Putamen (tissue), 1 donor: ENCODE measurements at places on chromosomes 6 and 20.

DNA sequence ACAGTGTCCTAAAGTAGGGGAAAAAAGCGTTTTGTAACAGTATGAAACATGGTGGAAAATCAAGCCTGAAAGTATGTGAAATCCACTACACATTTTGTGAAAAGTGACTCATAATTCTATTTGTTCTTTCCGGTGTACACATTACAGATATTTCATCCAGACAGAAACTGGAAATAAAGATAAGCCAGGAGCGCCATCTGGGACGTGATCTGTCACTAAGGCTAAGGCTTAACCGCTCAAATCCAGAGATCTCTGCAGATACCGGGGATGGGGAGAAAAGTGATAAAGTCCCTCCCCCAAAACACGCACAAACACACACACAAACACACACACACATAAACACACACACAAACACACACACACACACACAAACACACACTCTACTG is 26.6 kb upstream of the SRSF6 start:
- DNase-seq = no peak

DNA sequence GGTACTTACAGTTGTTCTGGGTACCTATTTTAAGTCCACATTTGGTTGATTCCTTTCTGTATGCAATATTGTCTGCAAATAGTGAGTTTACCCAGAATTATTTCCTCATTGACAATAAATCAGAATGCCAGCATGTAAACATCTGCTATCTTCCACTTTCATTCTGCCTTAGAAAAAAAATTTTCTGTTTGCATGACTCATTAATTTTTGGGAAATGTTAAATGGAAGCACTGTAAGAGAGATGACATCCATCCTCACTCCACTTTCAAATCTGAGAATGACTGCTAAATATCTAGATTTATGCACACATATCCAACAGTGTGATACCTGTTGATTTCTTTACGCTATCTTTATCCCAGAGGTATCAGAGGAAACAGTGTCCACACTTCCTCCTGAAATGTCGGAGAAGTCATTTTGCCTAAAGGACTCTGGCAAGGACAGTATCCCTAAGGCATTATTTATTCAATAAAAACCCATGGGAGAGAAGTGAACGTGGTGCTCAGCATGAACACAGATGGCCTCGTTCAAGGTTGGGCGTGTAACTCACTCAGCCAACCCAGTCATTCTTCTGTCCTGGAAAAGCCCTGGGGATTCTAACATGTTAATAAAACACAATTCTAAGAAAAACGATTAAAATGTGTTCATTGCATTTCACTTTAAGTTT is 780.9 kb downstream of the QKI start:
- no peak for DNase-seq

GRCh38 chr6:56528412-56528841 is 114.3 kb downstream of the DST start:
- no peak for DNase-seq

DNA sequence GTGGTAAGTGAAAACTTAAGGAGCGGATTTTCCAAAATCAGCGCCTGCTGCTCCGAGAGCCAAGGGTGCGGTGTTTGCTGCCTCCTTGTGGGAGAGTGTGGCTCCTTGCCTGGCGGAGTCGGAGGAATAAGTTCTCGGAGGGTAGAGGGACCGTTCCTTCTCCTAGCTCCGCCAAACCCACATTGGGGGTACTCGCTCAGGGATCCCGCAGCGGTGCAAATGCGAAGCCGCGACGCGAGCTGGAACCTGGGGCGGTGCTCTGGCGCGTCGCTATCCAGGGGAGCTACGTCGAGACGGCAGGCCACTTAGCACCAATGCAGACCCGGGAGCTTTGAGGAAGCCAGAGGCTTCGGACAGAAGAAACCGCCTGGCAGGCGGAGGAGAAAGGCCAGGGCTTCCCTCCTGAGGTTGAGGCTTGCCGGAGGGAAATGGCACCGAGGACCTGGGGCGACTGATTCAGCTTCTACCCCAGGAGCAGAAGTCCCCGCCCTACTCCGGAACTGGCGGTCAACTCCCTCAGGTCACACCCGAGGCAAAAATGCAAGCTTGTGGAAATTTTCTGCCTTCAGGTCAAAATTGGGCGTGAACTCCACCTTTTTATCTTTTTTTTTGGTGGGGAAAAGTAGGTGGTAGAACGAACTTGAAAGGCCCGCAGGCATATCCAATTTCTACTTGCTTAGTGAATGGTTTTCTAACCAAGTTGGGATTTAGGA is 5.7 kb upstream of the DDX43 start:
- peak; percentile 11 for DNase-seq

GRCh38 chr6:45074439-45074838 is 253.7 kb upstream of the RUNX2 start:
- DNase-seq = no peak

DNA sequence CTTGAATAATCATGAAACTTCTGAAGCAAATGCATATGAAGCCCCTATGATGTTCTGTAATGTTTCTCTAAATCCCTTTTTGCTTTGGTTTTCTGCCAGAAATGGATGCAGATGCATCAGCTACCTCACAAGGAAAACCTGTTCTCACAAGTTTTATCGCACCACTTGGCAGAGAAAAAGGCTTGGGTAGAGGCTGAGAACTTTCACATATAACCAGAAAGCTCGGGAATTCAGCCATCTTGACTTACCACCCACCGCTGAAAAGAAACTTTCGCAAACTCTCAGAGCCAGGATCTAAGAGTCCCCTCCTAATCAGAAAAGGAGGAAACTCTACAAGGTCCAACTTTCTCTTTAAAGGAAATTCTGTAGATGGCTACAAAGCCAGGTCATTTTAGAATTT is 36.2 kb upstream of the ADTRP start:
- no peak for DNase-seq

DNA sequence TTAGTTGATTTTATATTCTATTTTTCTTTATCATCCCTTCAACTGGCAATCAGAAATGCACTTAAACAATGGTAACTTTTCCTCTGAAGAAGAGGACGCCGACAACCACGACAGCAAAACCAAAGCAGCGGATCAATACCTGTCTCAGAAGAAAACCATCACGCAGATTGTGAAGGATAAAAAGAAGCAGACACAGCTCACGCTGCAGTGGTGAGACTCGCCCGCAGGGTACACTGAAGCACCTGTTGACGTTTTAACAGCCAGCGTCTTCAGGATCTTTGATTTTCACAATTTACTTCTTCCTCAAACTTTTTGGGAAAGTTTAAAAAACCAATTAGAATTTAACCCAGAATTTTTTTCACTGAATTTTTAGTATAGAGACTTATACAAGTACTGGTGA is 701 bp downstream of the RFX6 start:
- no peak for DNase-seq

DNA sequence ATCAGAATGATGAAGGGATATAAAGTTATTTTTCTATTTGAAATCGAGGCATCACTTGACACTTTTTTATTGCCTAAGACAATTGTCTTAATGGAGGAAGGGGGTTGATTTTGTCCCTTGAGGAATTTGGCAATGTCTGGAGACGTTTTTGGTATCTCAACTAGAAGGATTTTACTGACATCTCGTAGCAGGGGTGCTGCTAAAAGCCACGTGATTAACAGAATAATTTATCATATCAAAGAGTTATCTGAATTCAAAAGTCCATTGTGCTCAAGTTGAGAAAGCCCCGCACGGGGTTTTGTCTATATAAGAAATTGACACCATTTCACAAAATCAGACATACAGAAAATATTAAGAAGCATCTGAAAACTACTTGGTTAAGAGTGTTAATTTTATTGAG is 1.5 kb upstream of the TAAR6 start:
- peak; percentile 33 for DNase-seq

- DNase-seq = no peak
Measured at GRCh38 chr6:116456927-116457326, 4.2 kb upstream of the CALHM6 start.

GRCh38 chr20:51492167-51493092 is 50.1 kb downstream of the NFATC2 start:
- DNase-seq = no peak

DNA sequence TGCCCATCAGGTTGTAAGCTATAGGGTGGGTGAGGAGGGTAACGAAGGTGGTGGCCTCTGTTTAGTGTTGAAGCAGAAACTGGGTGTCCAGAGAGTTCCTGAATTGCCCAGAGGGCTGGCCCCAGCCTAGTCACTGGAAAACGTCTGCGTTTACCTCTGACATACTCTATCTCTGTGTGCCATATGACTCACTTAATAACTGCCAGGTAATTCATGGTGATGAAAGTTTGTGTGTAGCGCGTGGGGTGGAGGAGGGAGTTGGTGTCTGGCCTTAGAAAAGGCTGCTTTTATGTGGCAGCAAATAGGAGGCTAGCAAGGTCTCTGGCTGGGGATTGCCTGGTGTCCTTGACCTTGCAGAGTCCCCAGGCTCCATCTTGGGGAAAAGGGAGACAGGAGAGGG is 47.3 kb downstream of the SLC35D3 start:
- DNase-seq = no peak

DNA sequence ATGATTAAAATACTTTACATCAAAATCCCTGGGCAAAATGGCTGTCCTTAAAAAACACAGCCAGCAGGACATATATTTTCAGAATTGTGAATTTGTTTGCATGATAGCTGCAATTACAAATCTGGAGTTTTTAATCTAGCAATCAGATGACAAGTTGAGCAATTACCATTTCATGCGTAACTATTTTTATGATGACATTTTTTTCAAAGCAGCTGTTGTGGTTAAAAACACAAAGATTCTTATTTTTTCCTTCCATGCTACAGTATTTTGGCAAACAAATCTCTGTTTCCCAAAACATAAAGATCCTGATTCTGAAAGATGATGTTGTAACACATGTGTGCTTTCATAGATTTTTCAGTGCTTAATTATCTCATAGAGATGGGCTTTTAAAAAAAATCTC is 90.2 kb downstream of the PHACTR1 start:
- no peak for DNase-seq

DNA sequence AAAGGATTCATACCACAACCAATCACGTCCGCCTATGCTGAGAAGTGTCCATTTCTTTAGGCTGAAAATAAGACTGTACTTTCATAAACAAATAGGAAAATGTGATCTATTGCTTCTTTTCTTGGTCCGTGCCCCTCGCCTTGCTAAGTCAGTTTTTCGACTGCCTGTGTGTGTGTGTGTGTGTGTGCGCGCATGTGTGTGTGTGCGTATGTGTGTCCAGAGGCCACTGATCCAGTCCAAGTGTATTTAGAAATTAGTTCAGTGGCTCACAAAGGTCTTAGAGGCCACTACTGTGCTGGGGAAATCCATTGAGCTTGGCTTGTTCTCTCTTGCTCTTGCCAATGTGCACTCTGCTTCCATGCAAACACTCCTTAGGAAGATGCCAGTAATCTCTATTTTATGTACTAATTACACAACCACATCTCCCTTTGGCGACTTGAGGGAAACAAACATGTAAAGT is 50.5 kb downstream of the SLC22A23 start:
- no peak for DNase-seq

DNA sequence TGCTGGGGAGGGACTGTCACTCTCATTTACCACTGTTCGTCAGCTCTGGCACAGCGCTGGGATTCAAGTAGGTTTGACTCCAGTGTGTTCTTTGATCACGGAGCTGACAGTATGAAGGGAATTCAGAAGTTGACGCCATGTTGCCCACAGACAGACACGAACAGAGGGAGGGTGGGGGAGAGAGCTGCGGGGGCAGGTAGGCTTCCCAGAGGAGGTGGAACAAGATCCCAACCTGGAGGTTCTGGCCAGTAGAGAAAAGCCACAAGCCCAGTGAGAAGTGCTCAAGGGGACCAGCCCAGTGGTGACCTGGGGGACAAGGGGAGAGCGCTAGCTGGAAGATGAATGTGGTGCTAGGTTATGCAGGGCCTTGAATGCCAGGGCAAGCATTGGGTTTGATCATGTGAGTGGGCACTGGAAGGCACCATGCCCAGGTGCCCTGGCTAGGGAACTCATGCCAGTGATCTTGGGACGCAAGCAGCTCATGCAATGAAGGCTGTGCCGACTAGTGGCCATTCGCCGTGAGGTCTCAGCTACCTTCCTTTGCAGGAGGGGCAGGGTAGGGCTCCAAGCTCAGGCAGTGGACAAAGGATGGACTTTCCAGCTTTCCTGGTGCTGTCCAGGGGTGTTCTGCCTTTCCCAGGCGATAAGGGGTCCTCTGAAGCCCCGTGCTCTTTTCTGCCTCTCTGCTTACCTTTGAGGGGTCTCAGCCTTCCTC is 50.4 kb upstream of the APCDD1L start:
- no peak for DNase-seq

- DNase-seq = no peak
Measured at GRCh38 chr6:118677193-118677592, 25.8 kb upstream of the CEP85L start.

DNA sequence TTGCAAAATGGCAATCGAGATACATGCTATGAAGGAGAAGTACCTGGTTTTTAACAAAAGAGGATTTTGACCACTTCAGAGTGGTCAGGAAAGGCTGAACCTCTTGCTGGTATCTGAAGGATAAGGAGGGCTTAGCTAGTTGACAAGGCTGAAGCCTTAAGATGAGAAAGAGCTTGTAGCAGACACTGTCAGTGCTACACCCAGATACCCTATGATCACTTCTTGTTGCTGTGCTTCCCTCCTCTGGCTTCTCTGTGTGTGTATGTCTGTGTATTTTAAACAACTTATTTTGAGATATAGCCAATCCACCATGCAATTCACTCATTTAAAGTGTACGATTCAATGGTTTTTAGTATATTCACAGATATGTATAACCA is 38.9 kb upstream of the TGM2 start:
- DNase-seq = no peak

DNA sequence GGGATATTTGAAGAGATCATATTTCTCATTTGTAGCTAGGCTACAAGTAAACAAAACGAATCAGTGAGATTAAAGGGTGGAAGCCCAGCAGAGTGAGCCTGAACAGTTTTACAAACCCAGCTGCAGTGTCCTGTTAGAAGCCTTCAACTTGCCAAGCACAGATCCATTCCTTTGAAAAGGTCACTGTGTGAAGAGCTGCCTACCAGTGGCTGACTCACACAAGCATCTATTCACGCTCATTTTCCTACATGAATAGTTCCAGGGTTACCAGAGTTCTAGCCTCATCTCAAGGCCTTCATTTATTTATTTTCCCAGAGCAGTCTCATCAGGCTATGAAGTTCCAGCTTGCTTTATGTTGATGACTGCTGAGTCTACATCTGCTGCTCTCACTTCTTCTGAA is 25.7 kb upstream of the MLIP start:
- peak; percentile 7 for DNase-seq

GRCh38 chr6:155143029-155143577 is 120.7 kb upstream of the CLDN20 start:
- no peak for DNase-seq

DNA sequence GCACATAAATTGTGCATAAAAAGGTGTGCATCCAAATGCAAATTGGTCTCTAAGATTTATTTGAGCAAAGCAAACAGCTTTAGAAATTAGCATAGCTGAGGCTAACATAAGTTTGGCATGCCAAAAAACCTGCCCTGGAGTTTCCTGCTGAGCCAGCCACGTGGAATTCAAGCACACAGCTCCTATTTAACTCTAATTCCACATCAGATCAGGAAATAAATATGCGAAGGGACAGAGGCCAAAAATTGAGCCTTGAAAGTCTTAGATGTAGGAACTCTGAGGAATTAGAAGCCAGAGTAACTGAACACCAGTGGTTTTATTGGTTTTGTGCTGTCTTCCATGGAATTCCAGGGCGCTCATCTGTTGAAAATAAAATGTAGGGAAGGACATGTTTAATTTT is 19.6 kb downstream of the SOBP start:
- no peak for DNase-seq

GRCh38 chr20:52168116-52168515 is 23.5 kb downstream of the ZFP64 start:
- no peak for DNase-seq
